ENCODE measurements at places on chromosomes 1 and 21.

GRCh38 chr1:219794085-219794743, 134.1 kb downstream of the SLC30A10 start:
- no peak for DNase-seq

GRCh38 chr1:29047142-29047541, 76.6 kb downstream of the TMEM200B start:
- no peak for DNase-seq

- DNase-seq, result no peak
Measured at GRCh38 chr1:59709333-59709732, 105.4 kb upstream of the HOOK1 start.

GRCh38 chr21:17964716-17965115, 145.6 kb upstream of the C21orf91 start:
- no peak for DNase-seq

DNA sequence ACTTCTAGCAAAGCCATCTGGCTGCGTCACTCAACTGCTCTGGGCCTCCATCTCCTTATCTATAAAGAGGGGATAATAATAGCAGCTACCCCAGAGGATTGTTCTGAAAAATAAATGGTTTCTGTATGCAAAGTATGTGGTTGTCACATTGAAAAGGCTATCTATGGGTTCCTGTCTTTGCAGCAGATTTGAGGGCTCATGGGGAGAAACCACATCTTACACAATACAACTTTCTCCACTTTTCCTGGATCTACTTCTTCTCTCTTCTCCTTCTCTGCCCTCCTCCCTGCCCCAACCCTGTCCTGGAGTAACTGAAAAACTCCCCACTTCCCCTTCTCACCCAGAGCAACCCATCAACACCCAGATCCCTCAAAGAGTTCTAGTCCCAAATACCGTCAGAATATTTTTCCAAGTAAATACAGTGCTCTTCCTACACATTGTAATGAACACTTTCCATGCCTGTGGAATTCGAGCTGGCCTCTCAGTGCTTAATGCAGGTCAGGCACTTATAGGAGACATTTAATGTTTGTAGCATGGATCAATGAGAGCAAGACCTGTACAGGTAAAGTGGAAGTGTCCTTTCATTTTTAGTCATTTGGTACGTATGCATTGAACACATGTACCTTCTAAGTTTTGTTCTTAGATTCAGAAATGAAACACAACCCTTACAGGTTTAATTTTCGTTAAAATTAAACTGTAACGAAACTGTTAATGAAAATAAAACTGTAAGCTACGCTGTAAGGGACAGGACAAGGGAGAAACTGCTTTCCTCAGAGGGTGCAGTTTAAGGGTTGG, 131.9 kb downstream of the AK5 start:
- DNase-seq, result no peak

DNA sequence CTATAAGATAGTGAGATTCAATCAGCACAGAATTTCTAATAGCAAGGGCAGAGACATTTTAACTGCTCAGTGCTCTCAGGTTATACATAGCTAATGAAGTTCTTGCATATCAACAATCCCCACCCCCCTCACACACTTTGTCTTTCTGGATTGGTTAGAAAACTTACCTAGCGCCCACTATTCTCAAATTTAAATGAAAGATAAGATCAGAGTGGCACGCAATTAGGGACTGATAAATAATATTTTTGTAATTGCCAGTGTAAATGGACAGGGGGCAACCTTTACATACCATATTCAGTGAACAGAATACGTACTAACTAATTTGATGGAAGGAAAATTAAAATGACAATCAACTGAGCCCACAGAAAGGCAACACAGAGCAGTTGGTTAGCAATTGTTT, 11.7 kb downstream of the SELL start:
- no peak for DNase-seq

All from stimulated activated CD4-positive, alpha-beta T cell treated with anti-CD3 and anti-CD28 coated beads, Interleukin-1b, Interleukin-23, amount 100 ng/mL, for 1 hour (primary cell).